ENCODE measurements at places on chromosomes 6 and 20.
A peak's percentile ranks its signal among the peaks of the same experiment; 100 is the strongest.

- DNase-seq, result no peak
These were observed 24.0 kb upstream of the GTSF1L start for GRCh38 chr20:43750774-43751166.

DNA sequence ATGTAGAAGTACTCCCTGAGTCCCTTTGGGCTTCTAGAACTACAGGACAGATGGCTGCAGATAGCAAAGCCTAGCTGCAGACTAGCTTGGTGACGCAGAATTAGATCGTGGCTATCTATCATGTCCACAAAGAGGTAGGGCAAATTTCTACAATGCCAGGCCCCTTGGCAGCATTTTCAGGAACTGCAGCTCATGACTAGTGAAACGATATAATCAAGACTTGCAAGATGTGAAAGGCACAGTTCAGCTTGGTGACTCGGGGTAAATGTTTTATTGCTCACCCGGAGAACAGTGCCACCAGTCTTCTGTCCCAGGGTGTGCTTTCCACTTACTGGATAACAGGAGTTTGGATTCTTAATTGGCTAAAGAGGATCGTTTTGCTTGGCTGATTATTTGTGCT, 108.7 kb upstream of the LY86 start:
- DNase-seq, result no peak

- DNase-seq, result no peak
These were observed 114.1 kb downstream of the LRFN2 start for GRCh38 chr6:40473026-40473425.

DNA sequence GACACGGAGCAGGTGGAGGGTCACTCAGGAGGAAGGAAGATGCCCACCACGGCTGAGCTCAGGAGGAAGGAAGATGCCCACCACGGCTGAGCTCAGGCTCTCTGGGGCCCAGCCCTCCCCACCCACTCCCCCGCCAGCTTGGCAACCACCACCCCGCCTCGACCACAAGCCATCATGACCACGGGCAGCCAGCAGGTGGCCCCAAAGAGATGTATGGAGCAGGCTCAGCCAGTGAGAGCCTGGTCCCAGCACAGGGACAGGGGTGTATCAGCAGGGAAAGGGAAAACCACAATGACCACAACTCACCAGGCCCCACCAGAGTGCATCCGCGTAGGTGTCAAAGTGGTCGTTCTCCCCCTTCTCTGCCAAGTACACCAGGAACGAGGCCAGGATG, 30.4 kb downstream of the KCNQ2 start:
- peak; percentile 33 for DNase-seq

GRCh38 chr20:46970937-46971630, 76.4 kb downstream of the EYA2 start:
- DNase-seq, result no peak

DNA sequence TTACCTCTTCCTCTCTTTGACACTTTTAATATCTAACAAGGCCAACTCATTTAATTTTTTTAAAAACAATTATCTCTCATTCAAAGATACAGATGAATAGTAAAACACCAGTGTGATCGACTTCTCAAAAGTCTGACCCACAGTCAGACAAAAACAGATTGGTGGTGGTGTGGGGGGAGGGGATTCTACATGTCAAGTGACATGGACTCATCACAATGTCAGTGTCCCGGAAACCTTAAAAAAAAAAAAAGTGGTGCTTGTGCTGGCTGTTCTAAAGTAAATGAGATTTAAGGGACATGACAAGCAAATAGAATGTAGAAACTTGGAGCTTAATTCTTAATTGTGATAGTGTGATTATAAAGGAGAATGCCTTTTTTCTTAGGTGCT, 16.3 kb upstream of the RFPL4B start:
- no peak for DNase-seq

GRCh38 chr6:166335378-166336302, 6.7 kb downstream of the SFT2D1 start:
- no peak for DNase-seq

GRCh38 chr20:53183181-53183580, 211.0 kb downstream of the TSHZ2 start:
- no peak for DNase-seq

GRCh38 chr6:7215798-7216231, 97.2 kb downstream of the SSR1 start:
- no peak for DNase-seq

- no peak for DNase-seq
These were observed 66.7 kb upstream of the TIAM2 start for GRCh38 chr6:154928325-154928922.

- no peak for DNase-seq
These were observed 41.3 kb upstream of the TRAF3IP2 start for GRCh38 chr6:111646942-111647341.

DNA sequence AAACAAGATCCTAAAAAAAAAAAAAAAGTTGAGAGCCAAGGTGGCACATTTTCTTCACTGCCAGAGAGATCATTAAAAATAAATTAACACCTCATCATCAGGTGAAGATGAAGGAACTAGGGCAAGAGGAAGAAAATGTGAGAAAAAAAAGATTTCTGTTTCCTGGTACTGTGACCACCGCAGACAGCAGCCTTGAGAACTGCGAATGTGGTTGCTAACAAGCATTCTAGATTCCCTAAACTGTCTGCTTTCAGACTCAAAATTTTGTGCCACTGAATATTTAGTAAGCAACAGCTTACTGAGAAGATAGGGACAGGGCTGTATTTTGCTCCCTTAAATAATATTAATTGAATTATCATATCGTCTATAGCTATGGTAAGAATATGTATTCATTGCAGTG, 24.1 kb upstream of the MBOAT1 start:
- no peak for DNase-seq

DNA sequence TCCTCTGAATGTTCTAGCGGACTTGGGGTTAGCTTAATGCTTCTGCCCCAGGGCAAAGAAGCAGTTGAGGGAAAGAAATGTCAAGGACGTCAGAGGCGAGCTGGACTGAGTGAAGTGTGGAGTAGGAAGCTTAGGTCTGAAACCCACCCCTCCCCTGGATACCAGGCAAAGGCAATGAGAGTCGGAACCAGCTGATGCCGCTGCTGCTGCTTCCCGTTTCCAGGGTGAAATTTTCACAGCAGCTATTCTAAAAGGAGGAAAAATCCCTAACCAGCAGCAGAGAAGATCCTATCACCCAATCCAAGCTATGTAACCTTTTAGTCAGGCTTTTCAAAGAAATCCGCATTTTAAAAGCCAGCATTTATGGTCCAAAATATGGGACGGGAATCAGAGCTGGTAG, 564.3 kb downstream of the LMBRD1 start:
- DNase-seq, result no peak
